ENCODE measurements at places on chromosomes 16 and 17.

DNA sequence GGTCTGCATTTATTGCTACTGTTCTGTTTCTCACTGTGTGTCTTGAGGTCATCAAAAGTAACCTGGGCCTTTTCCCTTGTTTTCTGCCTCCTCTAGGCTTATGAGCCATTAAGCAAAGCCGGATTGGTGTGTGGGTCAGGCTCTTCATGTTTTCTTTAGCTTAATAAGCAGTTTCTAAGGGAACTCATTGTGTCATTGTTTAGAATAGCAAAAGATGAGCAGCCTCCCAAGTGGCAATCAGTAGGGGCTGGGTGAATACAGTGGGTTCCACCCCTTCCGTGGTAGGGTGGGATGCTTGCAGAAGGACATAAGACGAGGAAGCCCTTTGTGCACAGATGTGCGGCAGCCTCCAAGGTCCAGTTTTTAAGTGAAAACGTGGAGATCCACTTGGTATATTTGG is 34.5 kb downstream of the ABCC1 start:
- no peak for DNase-seq

GRCh38 chr17:55757659-55758058 is 6.8 kb downstream of the PCTP start:
- DNase-seq: no peak

- no peak for DNase-seq
These were observed 51.9 kb downstream of the MEOX1 start for GRCh38 chr17:43609613-43610385.

DNA sequence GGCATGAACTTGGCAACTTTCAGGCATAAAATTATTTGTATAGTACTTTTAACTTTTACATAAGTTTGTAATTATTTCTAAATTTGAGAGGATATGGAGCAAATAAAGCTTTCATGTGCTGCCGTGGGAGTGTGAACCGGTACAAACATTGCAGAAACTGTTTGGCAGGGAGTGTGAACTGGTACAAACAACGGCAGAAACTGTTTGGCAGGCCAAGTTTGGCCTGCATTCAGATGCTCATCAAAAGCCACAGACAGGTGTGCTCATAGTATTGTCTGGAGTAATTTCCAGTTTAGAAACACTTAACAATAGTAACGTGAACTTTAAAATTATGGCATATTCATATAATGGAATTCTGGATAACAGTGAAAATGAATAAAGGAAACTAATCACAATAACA is 73.8 kb upstream of the ATP2A3 start:
- DNase-seq: no peak

GRCh38 chr16:89949756-89950155 is 1.2 kb downstream of the DEF8 start:
- DNase-seq: no peak

DNA sequence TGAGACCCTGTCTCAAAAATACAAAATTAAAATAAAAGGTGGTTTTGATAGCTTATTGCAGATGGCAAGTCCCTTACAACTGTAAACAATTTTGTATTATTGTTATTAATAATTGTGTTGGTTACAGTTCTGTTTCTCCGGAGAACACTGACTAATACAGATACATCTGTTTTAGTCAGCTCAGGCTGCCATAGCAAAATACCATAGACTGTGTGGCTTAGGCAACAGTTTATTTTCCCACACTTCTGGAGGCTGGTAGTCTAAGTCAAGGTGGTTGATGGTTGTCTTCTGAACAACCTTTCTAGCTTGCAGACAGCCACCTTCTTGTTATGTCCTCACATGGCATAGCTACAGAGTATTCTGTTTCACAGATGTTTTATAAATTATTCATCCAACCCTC is 14.2 kb upstream of the IL21R start:
- no peak for DNase-seq

- DNase-seq: no peak
These were observed 24.9 kb downstream of the ACSF3 start for GRCh38 chr16:89118361-89119165.

- no peak for DNase-seq
These were observed 26.0 kb downstream of the TRIM25 start for GRCh38 chr17:56887552-56888467.

DNA sequence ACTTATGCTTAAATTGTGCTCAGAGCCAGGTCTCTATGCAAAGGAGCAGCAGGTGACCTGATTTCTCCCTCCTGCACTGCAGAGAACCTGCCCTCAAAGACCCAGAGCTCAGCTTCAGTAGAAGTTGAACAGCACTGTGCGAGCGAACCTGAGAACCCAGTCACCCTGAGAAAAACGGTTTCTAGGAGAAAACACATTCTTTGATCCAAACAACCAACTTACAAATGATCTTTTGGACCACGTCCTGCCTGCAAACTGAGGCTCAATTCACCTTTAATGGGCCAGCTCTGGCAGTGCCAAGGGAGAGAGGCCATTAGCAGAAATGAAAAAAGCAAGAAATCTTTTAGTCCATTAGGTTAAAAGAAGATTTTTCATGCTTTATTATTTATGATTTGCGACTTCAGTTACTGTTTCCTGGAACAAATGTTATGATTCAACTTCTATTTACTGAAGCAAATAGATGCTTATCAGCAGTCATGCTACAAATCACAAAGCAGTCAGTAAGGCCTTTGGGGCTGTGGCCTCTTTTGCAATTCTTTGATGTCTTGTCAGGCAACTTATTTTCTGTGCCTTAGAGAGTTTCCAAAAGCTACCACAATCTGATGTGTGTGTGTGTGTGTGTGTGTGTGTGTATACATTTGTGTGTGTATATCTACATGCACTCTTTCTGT is 65.7 kb upstream of the LRRC37A3 start:
- peak; percentile 20 for DNase-seq

- no peak for DNase-seq
These were observed 5.2 kb upstream of the SPPL2C start for GRCh38 chr17:45839442-45839841.

DNA sequence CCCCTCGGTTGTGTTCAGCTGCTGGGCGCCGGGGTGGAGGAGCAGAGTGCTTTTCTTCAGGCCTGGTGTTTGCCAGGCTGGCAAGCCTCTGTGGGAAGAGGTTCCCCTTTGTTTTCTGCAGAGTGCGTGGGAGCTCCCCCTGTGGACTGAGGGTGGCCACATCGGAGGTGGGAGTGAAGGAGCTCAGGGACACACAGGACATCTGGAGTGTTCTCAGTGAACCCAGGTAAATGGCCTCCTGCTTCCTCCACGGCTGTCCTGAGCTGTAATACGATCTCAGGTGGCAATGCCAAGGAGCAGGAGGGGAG is 39.2 kb upstream of the IRF8 start:
- DNase-seq: no peak

DNA sequence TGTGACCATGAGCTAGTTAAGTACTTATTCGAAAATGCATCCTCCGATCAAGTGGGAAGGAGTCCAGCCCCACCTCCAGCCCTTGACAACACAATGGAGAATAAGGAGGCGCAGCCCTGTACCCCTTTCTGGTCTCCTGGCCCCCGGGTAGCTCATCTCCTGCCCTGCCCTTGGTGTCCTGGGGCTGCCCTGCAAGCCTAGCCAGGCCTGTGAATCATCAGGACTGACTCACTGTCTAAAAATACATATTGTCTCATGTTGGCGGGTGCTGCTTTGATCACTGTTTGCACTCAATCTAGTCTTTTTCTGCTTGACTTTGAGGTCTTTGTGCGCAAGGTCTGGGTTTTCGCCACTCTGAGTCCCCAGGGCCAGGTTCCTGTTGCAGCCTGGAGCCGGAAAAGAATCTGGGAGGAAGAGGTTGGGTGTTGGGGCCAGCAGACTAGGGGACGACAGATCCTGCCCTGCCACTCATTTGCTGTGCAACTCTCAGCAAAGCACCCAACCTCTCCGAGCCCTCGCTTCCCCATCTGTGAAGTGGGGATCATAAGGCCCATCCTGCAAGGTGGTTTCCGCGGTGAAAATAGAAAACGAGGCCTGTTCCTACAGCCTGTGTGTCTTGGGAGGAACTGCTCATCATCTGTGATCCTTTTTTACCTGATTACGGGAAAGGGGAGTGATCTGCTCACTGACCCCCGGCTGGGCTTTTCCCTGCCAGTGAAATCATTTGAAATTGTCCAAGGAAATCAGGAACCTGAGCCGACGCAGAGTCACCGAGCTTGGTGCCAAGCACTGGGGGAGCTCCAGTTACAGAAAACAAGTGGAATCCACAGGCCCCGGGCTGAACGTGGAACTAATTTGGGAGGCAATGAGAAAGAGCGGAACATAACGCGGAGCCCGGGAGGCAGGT is 230.4 kb downstream of the PARN start:
- DNase-seq: no peak

GRCh38 chr17:56110463-56111135 is 42.7 kb upstream of the ANKFN1 start:
- no peak for DNase-seq

DNA sequence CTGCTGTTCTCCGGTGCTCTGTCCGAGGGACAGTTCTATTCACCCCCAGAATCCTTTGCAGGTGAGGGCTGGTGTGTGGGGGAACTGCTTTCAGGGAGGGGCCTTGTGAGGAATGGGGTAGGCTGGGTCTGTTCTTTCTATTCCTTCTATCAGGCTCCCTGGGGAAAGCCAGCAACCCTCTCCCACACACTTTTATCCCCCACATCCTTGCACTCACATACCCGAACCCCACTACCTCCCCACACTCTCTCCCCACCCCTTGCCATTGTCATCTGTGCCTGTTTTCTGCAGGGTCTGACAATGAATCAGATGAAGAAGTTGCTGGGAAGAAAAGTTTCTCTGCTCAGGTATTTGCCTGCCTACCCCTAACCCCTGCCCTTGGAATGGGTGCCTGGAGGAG is 6.4 kb upstream of the TCAP start:
- DNase-seq: no peak

DNA sequence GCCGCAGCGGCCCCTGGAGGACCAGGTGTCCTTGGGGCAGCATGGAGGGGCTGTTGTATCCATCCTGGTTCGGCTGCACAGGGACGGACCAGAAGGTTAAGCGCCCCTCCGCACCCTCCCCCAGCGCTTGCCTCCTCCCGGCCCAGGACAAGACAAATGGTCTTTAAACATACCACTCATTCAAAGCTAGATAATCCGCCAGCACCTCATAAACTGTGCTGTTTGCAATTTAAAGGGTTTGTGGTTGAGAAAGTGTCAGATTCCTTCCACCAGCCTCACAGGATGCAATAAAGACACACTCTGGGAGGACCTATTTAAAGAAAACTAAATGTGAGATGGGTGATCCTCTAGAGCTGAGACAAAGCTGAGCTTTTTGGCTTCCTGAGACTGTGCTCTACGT is 426.2 kb upstream of the EEF2KMT start:
- DNase-seq: no peak

GRCh38 chr17:82031303-82031884 is at the start of gene RAC3:
RAC3 (plus strand) TSS chr17:82031678; CDS start chr17:82031762, 84 bp downstream.
- DNase-seq: no peak

DNA sequence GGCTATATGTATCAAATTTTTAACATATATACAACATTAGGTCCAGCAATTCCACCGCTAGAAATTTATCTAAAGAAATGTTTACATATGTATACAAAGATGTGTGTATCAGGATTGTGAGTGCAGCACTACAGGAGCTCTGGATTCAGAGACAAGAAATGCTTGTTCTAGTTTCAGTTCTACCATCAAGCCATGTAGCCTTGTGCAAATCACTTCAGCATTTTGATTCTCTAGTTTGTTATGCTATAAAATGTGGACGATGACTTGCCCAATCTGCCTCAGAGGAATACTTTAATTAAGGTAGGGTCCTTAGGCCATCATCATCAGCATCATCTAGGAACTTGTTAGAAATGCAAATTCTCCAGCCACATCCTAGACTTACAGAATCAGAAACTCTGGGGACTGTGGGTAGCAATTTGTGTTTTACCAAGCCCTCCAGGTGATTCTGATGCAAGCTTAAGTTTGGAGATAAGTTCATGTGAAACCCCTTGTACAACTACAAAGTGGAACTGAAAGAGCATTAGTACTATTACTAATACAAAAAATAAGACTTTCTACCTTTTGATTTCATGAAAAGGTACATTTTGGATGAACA is 131.2 kb upstream of the CORO6 start:
- no peak for DNase-seq

DNA sequence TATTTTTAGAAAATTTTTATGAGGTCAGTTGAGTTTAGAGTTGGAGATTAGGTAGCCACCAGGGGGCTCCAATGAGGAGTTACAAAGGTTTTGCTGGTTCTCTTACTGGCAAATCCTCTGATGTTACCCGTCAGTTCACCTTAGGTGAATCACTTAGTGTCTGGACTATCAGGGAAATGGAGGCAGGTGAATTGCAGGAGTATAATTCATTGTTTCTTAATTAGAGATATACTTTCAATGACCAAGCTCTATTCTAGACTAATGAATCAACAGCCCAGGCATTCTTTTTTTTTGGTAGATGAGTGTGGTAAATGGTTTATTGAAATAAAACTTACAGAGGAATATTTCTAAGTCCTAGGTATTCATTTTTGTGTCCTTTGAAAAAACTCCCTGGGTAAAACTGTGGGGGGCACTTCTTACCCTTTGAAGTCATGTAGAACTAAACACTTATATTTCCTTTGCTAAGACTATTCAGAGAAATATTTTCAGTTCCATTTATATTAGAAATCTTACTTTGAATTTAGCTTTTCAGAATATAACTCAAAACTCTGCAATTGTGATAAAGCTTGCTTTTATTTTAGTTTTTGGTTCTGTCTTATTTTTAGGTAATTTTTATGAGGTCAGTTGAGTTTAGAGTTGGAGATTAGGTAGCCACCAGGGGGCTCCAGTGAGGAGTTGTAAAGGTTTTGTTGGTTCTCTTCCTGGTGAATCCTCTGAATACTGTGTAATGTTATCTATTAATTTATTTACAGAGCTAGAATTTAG is 17.7 kb downstream of the PSMD11 start:
- peak; percentile 34 for DNase-seq

DNA sequence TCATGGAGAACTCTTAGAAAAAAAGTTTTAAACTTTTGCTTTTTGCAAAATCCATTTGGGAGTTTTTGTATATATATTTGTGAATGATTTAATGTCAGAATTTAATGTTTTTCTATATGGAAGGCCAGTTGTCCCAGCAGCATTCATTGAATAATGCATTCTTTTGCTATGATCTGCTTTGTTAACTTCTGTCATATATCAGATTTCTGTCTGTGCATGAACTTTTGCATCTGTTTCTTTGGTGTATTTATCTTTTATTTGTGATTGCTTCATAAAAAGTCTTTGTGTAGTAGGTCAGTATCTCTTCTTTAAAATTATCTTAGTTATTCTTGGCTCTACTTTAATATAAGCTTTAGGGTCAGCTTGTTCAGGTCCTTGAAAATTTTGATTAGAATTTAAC is 84.2 kb downstream of the MAP2K4 start:
- DNase-seq: no peak

GRCh38 chr17:7097940-7098339 is 16.7 kb downstream of the ASGR2 start:
- DNase-seq: no peak
